Stimulated activated CD8-positive, alpha-beta memory T cell treated with anti-CD3 and anti-CD28 coated beads, Interleukin-7, amount 100 ng/mL, for 48 hours (primary cell): ENCODE measurements at places on chromosomes 12 and 14.

DNA sequence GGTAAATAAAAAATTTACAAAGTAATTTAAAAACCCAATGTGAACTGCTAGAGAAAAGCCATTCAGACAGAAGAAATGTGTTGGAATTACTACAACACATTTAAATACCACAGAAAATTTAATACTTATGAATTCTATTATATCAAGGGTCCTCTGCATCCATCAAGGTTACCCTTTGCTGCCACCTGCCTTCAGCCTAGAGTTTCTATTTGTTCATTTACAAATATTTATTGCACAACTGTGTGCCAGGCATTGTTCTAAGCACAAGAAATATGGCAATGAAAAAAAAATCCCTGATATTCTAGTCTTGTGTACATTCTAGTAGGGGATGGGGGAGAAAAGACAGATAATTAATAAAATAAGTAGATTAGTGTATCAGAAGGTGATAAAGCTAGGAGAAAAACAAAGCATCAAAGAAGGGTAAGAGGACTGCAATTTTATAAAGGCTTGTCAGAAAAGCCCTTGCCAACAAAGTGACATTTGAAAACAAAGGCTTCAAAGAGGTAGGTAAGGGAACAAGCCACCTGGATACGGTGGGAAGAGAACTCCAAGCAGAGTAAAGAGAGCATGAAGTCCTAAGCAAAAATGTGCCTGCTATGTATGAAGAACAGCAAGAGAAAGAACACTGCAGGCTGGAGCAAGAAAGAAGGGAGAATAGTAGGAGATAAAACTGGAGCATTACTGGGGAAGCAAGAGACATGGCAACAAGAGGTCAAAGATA is 59.1 kb upstream of the SLC6A13 start:
- no peak for DNase-seq

GRCh38 chr12:12534975-12535374 is 27.7 kb downstream of the DUSP16 start:
- DNase-seq = no peak

DNA sequence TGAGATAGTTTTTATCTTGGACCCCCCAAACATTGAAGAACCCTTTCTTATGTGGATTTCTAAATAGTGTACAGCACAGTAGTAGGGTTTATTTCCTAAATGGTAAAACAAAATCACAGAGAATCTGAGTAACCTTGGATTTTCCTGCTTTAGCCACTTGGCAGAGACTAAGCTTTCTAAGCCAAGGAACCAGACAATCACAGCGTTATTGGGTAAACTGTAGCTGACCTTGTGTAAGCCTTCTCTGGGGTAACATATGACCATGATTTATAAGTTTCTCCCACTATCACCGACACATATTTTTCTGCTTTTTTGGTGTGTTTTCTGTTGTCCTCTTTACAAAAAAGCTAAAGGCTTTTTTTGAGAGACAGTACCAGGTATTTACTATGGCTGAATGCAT is 136.3 kb upstream of the PZP start:
- DNase-seq = no peak

- DNase-seq = no peak
Observed at GRCh38 chr12:6813363-6813762, 8.3 kb upstream of the GPR162 start.

- no peak for DNase-seq
Observed at GRCh38 chr12:81208187-81208911, 130.5 kb downstream of the ACSS3 start.
